Activated CD8-positive, alpha-beta T cell treated with anti-CD3 and anti-CD28 coated beads, Interleukin-2, amount 10 ng/mL, durations not matched to agents 7 days and 5 days (primary cell): ENCODE measurements at places on chromosomes 11 and 22.

DNA sequence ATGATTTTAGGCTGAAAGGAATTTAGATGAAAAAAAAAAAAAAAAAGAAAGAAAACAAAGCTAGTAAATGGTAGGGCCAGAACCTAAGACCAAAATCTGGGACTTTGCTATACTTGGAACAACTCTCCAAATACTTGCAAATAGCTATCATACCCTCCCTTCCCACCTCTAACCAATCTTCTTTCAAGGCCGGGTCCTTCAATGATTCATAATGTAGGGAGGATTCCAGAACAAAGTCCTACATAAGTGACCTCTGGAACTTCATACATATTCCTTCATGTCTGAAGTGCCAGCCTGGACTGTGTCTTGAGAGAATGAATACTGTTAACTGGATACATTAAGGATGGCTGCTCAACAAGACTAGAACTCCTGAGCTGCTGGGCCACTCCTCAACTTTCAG lies 9.9 kb downstream of the STK33 start:
- no peak for DNase-seq

DNA sequence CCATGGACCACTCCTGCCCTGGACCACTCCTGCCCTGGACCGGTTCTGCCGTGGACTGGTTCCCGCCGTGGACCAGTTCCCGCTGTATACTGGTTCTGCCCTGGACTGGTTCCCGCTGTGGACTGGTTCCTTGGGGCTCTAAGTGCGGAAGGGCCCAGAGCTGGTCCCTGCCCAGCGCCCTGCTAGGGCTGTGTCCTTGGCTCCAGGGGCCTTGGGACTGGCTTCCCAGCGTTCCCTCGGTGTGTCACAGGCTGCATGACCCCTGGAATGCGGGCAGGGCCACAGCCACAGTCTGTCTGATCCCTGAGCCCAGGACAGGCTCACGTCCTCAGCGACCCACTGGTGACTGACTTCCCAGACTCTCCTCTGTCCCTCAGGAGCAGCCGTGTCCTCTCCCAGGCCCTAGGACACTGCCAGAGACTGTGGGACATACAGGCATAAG lies 412.2 kb downstream of the TBC1D22A start:
- DNase-seq, result no peak

DNA sequence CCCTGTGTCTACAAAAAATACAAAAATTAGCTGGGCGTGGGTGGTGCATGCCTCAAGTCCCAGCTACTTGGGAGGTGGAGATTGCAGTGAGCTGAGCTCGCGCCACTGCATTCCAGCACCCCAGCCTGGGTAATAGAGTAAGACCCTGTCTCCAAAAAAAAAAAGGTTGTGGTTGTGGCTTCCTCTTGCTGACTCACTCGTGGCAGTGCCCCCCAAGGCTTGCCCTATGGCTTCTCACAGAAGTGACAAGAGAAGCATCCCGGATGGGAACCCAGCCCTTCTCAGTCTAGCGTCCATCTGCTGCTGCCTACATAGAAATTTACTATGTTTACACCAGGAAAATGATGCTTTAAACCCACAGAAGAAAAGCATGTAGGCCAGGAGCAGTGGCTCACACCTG lies 68.5 kb upstream of the PITPNB start:
- DNase-seq, result no peak

GRCh38 chr22:33188326-33188725 lies 130.1 kb upstream of the SYN3 start:
- DNase-seq, result no peak

- no peak for DNase-seq
Measured at GRCh38 chr11:21446939-21447590, 745.8 kb upstream of the ANO5 start.

GRCh38 chr11:66126064-66126463 lies 56.0 kb downstream of the PACS1 start:
- no peak for DNase-seq
